ENCODE measurements at places on chromosomes 12 and 14. TPM values are rescaled to one million over a fixed set of nuclear protein-coding genes. Genes with fewer than 3 reads are reported as not detected.

Gene PABPN1
- total RNA-seq = 264 TPM

Gene DDHD1
- total RNA-seq = 20.2 TPM

Gene RNU4-1
- under 0.01 TPM for total RNA-seq

Gene CEBPE
- total RNA-seq = not detected

DNA sequence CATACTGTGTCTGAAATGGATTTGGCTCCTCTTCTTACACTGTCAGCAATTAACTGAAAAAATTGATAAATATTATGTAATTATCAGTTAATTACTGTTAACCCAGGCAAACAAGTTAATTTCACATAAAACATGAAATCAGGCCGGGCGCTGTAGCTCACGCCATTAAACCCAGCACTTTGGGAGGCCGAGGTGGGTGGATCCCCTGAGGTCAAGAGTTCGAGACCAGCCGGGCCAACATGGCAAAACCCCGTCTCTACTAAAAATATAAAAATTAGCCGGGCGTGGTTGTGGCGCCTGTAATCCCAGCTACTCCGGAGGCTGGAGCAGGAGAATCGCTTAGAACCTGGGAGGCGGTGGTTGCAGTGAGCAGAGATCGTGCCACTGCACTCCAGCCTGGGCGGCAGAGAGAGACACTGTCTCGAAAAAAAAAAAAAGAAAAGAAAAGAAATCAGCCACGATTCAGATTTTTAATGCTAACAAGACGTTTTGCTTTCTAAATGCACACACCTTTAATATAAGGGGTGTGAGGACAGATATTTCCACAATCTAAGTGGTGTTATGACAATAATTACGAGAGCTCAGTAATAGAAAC lies 473 bp upstream of the TMEM19 start:
- H3K36me3 ChIP-seq = no peaks in the 10 kb centered on the region
- H3K27me3 ChIP-seq = no peaks in the 10 kb centered on the region
- peak overlapping the region; percentile 78 for H3K4me3 ChIP-seq
- DNase-seq = no peak
- peaks cover 7% of the 10 kb centered on the region for H3K4me1 ChIP-seq
- H3K27ac ChIP-seq = no peak overlapping the region

GRCh38 chr12:25995906-25996305 lies 37.4 kb downstream of the RASSF8 start:
- no peak for DNase-seq
- no peak overlapping the region for H3K27ac ChIP-seq
- H3K36me3 ChIP-seq = no peaks in the 10 kb centered on the region
- H3K4me1 ChIP-seq = peaks cover 57% of the 10 kb centered on the region

DNA sequence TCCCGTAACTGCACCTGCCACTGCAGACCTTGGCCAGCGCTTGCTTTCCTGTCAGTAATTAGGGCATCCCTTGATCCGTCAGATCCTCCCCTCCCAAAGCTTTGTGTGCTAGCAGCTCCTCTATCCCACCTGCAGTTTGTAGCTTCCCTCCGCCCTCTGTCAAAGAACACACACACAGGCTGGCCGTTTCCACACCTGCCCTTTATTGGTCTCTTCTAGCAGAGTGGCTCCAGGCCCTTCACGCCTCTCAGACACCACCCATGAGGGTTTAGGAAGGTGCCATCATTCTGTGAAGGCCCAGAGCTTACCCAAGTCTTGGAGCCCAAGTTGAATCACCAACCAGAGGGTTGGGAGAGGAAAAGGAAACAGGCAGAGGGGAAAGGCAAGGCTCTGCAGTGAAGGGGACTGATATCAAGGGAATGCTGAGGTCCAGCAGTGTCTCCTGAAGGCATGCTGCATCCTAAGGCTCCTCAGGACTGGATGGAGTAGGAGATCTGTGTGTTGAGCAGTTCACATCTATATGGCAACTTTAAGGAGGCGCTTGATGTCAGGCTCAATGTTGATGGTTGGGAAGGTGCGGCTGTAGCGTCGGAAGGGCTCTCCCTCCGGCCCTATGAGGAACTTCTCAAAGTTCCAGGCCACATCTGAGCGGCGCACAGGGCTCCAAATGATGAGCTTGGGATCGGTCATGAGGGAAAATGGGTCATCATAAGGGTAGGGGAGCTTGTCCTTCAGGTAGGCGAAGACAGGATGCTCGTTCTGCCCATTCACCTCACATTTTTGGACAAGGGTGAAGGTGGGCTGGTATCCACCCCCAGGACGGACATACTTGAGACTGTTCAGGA lies 3.4 kb downstream of the GPX2 start:
- H3K4me3 ChIP-seq = no peak overlapping the region
- H3K27me3 ChIP-seq = no peaks in the 10 kb centered on the region
- H3K36me3 ChIP-seq = no peaks in the 10 kb centered on the region
- no peak for DNase-seq
- H3K4me1 ChIP-seq = no peaks in the 10 kb centered on the region
- no peak overlapping the region for H3K27ac ChIP-seq

DNA sequence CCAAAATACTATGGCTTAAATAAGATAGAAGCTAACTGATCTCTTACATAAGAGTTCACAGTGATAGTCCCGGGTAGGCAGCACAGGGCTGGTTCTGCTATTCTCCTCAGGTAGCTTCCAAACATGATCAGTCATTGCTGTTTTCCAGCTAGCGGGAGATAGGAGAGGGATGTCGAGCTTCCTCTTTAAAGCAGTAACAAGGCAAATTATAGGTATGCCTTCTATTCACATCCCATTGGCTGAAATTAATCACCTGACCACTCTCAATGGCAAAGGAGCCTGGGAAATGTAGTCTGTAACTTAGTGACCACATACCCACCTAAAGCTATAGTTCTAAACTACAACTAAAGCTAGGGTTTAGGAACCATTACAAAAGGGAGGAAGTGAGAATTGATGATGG lies 34.5 kb upstream of the VRK1 start:
- peak; percentile 84 for DNase-seq
- H3K27ac ChIP-seq = no peak overlapping the region
- H3K4me1 ChIP-seq = no peaks in the 10 kb centered on the region
- H3K36me3 ChIP-seq = no peaks in the 10 kb centered on the region

- H3K4me1 ChIP-seq = no peaks in the 10 kb centered on the region
- DNase-seq = no peak
- H3K27ac ChIP-seq = no peak overlapping the region
- no peak overlapping the region for H3K4me3 ChIP-seq
Measured at GRCh38 chr12:104974626-104975290, 11.4 kb upstream of the NOPCHAP1 start.

DNA sequence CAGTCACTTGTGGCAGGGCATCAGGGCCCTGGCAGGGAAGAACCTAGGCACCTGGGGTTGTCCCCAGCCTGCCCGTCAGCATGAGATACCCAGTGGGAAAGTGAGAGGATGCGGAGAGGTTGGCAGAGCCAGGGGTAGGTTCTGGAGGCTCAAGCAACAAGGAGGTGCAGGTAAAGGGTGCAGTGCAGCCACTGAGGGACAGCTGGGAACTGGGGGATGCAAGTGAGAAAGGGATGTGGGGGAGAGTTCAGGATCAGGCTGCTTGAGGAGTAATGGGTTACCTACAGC lies 18.7 kb downstream of the VASH1 start:
- H3K4me3 ChIP-seq = no peak overlapping the region
- H3K4me1 ChIP-seq = peaks cover 4% of the 10 kb centered on the region

GRCh38 chr14:99931308-99931707 lies 133.9 kb upstream of the EVL start:
- no peak for DNase-seq
- H3K36me3 ChIP-seq = peaks cover 8% of the 10 kb centered on the region
- no peak overlapping the region for H3K4me3 ChIP-seq
- no peak overlapping the region for H3K27ac ChIP-seq
- no peaks in the 10 kb centered on the region for H3K4me1 ChIP-seq
- no peaks in the 10 kb centered on the region for H3K27me3 ChIP-seq
